Iris pigment epithelial cell (primary cell): ENCODE measurements at places on chromosomes 2 and 18.
A peak's percentile ranks its signal among the peaks of the same experiment; 100 is the strongest.

- DNase-seq = no peak
These were observed 1635.0 kb upstream of the ACVR2A start for GRCh38 chr2:146209842-146210275.

- DNase-seq = peak; percentile 78
These were observed 515 bp upstream of the PLEKHB2 start for GRCh38 chr2:131104487-131105155.

- DNase-seq = peak; percentile 97
These were observed 123.0 kb downstream of the ACAA2 start for GRCh38 chr18:49690312-49690711.

DNA sequence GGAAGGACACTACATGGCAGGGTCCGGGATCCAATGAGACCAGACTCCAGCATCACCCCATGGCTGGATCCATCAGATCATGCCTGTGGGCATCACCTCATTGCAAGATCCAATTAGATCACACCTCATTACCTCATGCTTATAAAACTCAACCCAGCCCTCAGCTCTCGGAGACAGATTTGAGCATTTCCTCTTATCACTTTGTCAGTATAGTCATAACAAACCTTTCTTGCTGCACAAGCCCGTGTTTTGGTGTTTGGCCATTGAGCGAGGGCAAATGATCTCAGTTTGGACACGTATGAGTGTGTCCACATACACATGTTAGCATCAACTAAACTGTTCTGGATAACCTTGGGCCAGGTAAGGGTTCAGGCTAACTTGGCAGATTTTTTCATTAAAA lies 58.8 kb downstream of the CCDC195 start:
- no peak for DNase-seq

DNA sequence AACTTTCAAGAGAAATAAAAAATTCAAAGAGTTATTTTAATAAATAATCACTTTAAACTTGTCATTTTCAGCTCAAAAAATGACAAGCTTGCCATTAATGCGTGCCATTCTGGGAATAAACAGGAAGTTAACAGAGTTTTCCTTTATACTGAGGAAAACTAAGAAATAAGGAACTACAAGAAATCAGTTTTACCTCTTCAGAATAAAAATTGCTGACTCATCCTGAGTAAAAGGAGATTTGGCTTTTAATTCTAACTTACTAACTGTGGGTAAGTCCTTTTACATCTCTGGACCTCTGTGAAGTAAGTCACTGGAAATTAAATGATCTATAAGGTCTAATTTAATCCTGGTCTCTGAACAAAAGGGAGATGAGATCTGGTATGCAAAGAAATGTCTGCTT lies 16.1 kb downstream of the CEBPZ start:
- peak; percentile 21 for DNase-seq

DNA sequence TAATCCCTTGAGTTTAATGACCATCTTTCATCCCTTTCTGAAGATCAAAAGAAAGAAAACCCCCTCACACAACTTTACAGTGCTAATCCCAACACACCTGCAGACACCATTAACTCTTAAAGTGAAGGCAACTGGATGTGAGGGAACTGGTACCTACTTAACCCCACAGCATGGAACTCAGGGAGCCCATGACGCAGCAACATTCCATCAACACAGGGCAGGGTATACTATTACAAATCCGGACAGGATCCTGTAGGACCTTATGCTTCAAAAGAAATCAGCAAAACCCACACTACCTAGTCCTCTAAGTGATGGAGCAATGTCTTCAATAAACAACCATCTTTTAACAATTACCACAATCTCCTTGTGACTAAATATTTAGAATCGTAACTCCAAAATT lies 78.6 kb downstream of the FARSB start:
- DNase-seq = peak; percentile 21

DNA sequence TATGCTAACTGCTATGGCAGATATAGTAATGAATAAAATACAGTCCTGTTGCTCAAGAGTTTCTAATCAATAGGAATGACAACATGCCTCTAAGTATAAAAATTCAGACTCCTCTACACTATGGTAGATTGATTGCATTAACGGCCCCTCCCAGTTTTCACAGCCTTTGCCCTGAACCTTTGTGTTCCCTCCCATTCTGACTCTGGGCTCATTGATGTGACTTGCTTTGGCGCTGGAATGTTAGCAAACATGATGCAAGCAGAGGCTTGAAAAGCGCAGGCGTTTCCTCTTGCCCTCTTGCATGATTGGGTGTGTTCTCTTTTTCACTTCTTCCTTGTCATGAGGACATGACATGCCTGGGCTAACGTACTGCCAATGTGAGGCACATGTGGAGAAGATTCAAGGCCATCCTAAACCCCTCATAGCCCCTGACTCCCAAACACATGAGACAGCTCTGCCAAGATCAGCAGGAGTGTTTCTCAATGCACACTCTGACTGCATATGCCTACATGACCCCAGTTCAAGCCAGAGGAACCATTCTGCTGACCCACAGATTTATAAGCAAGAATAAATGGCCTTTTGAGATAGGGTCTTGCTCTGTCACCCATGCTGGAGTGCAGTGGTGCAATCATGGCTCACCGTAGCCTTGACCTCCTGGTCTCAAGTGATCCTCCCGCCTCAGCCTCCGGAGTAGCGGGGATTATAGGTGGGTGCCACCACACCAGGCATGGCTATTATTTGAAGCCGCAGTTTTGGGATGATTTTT lies 49.7 kb upstream of the CD28 start:
- DNase-seq = peak; percentile 40

DNA sequence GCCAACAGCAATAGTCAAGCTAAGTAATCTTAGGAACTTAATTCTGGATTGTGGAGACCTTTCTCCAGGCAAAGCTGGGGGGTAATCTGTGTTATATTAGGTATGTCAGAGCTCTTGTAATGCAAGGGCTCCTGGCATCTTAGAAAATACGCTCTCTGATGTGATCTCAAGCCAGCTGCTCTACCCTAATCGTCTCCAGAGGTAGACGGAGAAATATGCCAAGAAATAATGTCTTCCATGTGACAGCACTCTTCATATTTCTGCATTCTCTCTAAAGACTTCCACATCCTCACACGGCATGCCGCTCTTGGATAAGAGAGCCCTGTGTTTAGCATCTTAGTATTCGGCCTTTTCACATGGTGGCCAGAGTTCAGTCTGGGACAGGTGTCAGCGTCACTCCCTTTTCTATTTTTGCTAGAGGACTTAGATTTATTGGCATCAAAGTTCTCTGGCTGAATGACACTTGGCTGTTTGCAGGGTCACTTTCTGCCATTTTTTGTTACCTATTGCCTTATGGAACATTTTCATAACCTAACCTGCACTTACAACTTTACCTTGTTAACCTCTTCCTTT lies 25.2 kb downstream of the CAPN13 start:
- DNase-seq = no peak

DNA sequence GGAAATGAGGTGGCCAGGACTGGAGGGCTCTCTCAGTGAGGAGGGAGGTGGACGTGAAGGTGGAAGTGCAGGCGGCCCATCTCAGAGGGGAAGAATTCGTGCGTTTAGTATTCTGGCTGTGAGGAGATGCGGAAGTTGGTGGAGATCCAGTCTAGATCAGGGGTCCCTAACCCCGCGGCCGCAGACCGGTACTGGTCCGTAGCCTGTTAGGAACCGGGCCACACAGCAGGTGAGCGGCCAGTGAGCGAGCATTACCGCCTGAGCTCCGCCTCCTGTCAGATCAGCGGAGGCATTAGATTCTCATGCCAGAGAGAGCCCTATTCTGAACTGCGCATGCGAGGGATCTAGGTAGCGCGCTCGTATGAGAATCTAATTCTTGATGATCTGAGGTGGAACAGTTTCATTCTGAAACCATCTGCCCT lies 1.6 kb upstream of the FHOD3 start:
- no peak for DNase-seq

GRCh38 chr2:212667751-212668316 lies 129.2 kb upstream of the ERBB4 start:
- no peak for DNase-seq

GRCh38 chr2:19048593-19049266 lies 309.7 kb downstream of the OSR1 start:
- peak; percentile 29 for DNase-seq

DNA sequence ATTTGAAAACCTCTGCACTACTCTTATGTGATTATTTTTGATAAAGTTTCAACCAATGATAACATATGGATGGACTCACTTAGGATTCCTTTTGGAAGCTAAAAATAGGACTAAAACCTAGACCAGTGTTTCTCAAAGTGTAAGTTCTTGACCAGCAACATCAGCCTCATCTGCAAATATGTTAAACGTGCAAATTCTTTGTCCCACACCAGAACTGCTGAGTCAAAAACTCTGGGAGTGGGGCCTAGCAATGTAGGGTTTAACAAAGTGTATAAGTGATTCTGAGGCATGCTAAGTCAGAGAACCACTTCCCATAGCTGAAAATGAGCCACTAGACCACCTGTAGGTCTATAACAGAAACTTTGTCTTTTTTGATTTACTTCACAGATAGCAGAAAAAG lies 1247.2 kb upstream of the PIK3C3 start:
- no peak for DNase-seq

- no peak for DNase-seq
These were observed 227.7 kb downstream of the GPD2 start for GRCh38 chr2:156663757-156664409.

DNA sequence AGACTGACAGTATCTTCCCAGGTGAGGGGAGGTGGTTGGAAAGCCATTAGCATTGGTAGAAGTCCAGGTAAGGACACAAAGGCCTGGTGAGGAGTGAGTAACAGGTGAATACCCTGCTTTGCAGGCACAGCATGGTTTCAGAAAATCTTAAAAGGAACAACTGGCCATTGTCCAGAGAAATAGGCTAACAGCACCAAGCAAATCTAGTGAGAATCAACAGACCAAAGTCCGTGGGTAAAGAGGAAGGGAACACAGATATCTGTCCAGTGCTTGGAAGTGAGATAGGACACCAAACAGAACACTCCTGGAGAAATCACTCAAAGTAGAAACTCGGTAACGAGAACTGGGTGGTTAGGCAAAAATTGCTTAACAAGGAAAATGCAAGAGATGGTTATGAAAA lies 88.8 kb upstream of the RPRM start:
- no peak for DNase-seq

DNA sequence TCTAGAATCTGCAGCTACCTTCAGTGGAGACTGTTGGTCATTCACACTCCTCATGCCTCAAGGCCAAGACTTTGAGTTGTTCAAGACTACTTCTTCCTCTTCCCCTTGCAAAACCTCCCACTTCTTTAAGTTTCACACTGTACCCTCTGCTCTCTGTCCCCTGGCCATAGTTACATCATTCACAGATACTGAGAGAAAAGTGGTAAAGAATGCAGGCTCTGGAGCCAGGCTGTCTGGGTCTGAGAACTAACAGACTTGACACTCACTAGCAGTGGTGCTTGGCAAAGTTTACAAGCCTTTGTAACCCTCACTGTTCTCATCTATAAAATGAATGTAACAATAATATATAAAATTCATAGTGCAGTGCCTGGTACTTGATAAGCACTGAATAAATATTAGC lies 61.8 kb downstream of the CDH20 start:
- DNase-seq = peak; percentile 52

DNA sequence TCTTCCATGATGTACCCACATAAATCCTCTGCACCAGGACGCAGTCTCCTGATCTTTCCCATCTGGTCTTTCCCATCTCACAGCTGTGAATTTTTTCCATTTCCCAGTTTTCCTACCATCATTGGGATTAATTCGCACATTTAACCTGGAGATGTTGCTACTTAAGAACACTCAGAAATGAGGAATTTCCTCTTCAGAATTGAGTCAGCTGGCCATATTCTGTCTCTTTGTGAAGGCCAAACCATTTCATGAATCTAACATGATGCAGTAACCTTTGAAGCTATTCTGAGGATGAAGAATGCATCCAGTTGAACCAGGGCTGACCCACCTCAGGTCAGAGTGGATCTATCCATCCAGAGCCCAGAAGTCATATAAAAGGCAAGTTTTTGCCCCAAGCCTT lies 326.8 kb downstream of the SETBP1 start:
- DNase-seq = no peak

DNA sequence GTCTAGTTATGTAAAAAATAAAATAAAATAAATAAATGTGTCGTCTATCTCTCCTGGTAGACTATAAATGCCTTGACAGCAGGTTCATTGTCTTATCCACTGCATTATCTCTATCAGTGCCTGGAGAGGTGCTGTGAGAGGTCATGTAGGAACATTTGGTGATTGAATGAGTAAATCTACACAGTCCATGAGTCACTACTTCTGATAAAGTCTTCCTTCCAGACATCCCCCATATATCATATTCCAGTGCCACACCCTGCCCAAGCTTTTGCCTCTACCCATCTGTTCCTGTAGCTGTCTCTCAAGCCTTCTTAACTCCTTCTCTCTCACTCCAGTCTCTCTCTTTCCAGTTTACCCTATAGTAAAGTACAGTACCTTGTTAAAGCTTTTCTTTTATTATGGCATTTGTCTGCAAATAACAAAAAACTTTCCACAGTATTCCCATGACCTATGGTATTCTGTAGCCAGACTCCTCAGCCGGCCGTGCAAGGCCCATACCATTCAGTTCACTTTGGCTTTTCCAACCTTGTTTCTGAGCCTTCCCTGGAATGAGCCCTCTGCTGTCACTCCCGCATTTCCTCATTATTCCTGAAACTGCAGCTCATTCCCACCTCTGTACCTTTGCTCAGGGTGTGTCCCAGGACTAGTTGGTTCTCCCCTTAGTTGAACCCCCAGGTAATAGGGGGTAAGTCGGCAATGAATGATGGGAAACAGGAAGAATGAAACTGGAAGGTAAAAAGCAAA lies 37.5 kb downstream of the ANXA4 start:
- DNase-seq = peak; percentile 61

DNA sequence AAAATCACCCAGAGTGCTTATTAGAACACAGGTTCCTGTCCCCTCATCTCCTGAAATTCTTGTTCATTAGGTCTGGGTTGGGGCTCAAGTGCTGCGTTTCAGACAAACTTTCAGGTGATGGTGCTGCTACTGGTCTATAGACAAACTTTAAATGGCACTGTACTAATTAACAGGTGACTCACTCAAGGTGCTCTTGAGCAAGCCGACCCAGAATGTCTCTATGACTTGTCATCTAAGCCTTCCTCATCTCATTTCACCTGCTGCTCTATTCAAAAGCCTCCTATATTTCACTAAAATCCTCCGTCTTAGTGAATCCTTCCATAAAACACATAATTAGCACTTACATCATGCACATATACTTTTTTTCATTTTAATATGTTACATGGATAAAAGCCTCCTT lies 29.9 kb upstream of the STK39 start:
- DNase-seq = no peak

GRCh38 chr2:33094303-33094702 lies 147.6 kb downstream of the LTBP1 start:
- DNase-seq = no peak

- no peak for DNase-seq
These were observed 91.3 kb downstream of the MEIS1 start for GRCh38 chr2:66526180-66526579.

DNA sequence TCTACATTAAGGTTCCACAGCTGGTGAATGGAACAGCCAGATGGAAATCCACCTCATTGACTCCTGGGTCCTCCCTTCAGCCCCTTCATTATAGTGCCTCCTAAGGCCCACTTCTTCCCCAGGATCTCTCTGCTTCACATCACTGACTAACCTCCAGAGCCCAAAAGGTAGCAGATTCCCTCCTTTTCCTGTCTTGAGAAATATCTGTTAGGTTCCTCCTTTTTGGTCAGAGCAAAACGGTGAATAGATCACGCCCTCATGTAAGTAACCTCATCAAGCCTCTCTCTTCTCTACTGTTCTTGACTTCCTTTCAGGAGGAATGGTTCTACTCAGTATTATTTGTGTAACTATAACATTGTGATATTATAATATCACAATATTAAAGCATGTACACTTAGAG lies 155.0 kb upstream of the SRD5A2 start:
- no peak for DNase-seq
